NCI-H1105 (cell line): ENCODE measurements at places on chromosomes 4 and X.

GRCh38 chr4:2866891-2867290 is 23.2 kb downstream of the ADD1 start:
- no peak for DNase-seq

GRCh38 chrX:150543230-150544155 is 24.9 kb upstream of the MTM1 start:
- no peak for DNase-seq

- DNase-seq = no peak
Measured at GRCh38 chr4:57100979-57101651, 9.1 kb downstream of the IGFBP7 start.

GRCh38 chr4:20506827-20507226 is 193.4 kb upstream of the PACRGL start:
- DNase-seq = no peak

- DNase-seq = no peak
Measured at GRCh38 chr4:145299380-145300076, 119.1 kb upstream of the OTUD4 start.
